ENCODE measurements at places on chromosomes 12 and 14.

- no peak for DNase-seq
Observed at GRCh38 chr12:34016361-34016760, 5.9 kb upstream of the ALG10 start.

DNA sequence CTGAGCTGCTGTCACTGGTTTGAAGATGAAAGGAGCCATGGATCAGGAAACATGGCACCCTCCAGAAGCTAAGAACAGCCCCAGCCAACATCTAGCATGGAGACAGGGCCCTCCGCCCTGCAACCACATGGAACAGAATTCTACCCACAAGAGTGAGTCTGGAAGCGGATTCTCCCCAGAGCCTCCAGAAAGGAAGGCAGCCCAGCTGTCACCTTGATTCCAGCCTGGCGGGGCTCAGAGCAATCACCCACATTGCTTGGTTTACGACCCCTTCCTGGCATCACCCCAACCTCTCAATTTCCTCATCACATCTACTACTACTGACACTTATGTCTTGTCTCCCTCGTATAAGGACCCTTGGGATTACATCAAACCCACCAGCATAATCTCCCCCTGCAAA, 38.5 kb downstream of the OAS2 start:
- no peak for DNase-seq

GRCh38 chr12:113075137-113075683, 18.7 kb downstream of the DTX1 start:
- no peak for DNase-seq

- DNase-seq: no peak
Observed at GRCh38 chr12:125013816-125014442, 20.5 kb downstream of the BRI3BP start.

GRCh38 chr12:55724940-55725309, 3.9 kb downstream of the CD63 start:
- DNase-seq: no peak

GRCh38 chr14:54854181-54854580, 48.4 kb downstream of the GCH1 start:
- no peak for DNase-seq

- no peak for DNase-seq
Observed at GRCh38 chr14:98290596-98290995, 981.4 kb downstream of the BCL11B start.

- DNase-seq: no peak
Observed at GRCh38 chr12:89477633-89478279, 46.8 kb downstream of the GALNT4 start.

DNA sequence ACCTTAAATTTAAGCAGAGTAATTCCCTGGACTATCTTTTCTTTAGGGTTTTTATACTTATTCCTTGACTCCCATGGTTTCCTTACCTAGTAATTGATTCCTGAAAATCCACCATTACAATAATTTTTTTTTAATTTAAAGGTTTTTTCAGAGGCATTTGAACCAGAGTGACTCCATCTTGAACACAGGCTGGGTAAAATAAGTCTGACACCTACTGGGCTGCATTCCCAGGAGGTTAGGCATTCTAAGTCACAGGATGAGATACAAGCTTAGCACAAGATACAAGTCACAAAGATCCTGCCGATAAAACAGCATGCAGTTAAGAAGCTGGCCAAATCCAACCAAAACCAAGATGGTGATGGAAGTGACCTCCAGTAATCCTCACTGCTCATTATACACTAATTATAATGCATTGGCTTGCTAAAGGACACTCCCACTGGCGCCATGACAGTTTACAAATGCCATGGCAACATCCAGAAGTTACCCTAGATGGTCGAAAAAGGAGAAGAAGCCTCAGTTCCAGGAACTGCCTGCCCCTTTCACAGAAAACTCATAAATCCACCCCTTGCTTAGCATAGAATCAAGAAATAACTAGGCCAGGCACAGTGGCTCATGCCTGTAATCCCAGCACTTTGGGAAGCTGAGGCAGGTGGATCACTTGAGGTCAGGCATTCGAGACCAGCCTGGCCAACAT, 53.6 kb downstream of the SLC25A21 start:
- DNase-seq: no peak

DNA sequence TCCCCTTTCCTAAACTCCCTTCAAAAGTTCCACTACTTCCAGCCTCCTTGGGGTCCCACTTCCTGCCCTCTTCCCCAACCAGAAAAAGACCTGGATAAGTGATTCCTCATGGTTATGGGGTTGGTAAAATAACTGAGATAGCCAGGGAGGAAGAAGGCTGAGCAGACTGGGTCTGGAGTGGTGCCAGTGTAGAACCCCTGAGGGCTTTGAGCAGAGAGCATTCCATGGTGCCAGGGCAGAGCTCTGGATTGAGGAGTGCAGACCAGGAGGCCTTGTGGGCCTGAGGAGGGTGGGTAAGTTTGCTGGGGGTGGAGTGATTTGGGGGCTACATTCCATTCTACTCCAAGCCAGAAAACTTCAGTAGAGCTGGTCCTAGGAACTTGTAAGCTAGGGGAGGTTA, 9.5 kb upstream of the CISTR start:
- no peak for DNase-seq
